ENCODE measurements at places on chromosomes 4 and X. TPM values are rescaled to one million over a fixed set of nuclear protein-coding genes. Genes with fewer than 3 reads are reported as not detected.

GRCh38 chr4:138301536-138301935 is 59.4 kb upstream of the SLC7A11 start:
- no peak for DNase-seq

GRCh38 chr4:53775381-53775780 is 184.1 kb upstream of the LNX1 start:
- no peak for DNase-seq

GRCh38 chrX:154719132-154719675 is 31.7 kb downstream of the GAB3 start:
- DNase-seq = no peak

DNA sequence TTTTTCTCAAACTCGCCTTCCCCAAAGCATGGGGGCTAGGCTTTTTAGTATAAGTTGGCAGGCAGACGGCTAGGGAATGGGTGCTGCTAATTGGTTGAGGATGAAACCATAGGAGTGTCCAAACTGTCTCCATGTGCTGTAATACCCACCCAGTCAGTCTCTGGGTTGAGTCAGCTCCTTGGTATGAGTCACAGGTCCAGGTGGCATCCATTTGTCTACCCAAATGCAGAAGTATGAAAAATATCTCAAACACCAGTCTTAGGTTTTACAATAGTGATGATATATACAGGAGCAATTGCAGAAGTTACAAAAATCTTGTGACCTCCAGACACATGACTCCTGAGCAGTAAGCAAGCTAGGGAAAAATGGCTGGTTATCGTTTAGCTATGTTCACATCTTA is 27.4 kb upstream of the CCSER1 start:
- no peak for DNase-seq

GRCh38 chr4:39527296-39528060 is at the start of gene UGDH:
Gene UGDH (minus strand): TSS chr4:39527439. CDS start chr4:39521512, 5,927 bp downstream.
- peak; percentile 94 for DNase-seq

GRCh38 chr4:172786039-172786792 is 382.4 kb upstream of the GALNT7 start:
- DNase-seq = no peak

GRCh38 chr4:78059524-78059889 is 2.4 kb downstream of the FRAS1 start:
- DNase-seq = no peak

DNA sequence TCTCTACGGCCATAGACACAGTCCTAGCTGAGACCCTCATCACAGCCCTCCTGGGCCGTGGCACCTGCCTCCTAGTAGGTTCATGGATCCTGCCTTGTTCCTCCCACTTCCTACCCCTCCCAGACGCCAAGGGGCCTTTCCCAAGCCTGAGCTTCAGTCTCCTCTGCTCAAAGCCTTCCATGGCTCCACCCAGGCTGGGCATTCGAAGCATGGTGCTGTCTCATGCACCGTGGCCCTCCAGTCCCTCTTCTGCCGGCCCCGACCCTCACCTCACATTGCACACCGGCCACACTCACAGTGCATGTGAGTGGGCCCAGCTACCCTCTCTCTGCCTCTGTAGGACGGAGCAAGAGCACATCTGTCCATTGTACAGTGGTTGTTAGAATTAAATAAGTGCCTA is 21.7 kb upstream of the KIAA0232 start:
- DNase-seq = no peak

GRCh38 chr4:56289934-56290333 is 97.4 kb downstream of the AASDH start:
- no peak for DNase-seq

GRCh38 chr4:74950200-74950599 is 17.3 kb downstream of the PARM1 start:
- DNase-seq = no peak

DNA sequence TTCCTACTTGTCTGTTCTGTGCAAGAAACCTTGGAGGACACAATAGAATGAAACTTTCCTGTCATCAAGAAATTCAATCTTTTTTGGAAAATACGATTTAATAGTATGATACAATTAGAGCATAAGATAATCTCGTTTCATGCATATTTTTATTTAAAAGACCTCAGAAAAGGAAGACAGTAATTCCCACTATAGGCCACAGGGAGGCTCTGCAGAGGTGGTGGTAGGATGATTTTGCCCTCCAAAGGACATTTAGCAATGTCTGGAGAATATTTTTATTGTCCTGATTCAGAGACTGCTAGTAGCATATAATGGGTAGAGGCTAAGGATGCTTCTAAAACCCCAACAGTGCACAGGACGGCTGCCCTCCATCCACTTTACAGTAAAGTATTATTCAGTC is 68.7 kb downstream of the PAK3 start:
- no peak for DNase-seq

GRCh38 chrX:53286171-53286570 is 4.8 kb upstream of the IQSEC2 start:
- no peak for DNase-seq

DNA sequence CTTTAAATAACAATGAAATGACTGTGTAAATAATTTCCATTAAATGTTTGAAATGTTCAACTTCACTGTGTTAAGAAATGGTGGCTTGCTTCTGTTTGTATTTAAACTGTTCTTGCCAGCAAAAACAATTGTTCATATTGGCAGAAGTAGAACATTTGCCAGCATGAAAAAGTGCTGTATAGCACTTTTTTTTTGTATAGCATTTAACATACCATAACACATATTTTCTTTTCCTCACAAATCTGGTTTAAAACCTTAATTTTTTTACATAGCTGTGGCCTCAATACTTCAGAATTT is 94.1 kb downstream of the COX18 start:
- no peak for DNase-seq

DNA sequence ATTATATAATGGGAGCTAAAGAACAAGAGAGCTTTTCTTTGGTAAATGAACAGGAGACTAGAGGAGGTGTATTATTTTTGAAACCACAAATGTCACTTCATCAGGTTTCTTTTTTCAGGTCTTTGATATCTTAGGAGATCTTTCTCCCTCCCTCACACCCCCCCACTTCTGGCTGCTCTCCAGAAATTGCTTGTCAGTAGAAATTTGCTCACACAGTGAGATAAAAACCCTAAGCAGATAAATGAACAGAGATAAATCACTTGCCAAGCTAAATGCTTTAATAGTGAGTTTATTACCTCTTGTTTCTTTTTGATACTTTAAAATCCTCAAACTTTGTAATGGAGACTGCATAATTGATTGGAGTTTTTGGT is 421.2 kb upstream of the TENM3 start:
- DNase-seq = no peak

UGT2A3 gene
- not detected for polyA plus RNA-seq

DNA sequence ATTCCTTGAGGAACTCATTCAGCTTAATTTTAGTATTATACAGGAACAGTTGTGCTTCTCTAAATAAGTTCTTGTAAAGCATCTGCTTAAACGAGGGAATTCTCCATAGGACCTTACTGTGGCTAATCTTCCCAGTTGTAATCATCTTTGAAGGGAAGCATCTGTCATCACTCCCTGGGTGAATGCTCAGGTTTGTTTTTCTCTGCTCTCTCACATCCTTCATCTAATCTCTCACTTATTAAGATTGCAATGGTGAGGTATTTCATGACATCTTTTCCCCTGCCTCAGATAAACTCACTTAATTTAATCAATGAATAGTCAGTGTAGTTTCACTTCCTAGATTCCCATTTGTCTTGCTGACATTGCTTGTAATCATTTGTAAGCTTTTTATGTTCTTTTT is 121.8 kb upstream of the ADAMTS3 start:
- no peak for DNase-seq

DNA sequence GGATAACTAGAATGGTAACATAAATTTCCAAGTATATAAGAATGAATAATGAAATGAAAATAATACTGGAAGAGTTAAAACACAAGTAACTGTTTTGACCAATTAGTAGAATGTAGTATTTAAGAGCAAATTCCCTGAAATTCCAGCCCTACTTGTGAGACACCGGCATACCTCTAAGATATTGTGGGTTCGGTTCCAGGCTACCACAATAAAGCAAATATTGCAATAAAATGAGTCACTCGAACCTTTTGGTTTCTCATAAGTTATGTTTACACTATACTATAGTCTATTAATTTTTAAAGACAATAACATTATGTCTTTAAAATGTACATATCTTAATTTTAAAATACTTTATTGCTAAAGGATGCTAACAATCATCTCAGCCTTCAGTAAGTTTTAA is 15.2 kb upstream of the IQCM start:
- no peak for DNase-seq

GRCh38 chrX:70231666-70232065 is 2.8 kb upstream of the AWAT1 start:
- no peak for DNase-seq

DNA sequence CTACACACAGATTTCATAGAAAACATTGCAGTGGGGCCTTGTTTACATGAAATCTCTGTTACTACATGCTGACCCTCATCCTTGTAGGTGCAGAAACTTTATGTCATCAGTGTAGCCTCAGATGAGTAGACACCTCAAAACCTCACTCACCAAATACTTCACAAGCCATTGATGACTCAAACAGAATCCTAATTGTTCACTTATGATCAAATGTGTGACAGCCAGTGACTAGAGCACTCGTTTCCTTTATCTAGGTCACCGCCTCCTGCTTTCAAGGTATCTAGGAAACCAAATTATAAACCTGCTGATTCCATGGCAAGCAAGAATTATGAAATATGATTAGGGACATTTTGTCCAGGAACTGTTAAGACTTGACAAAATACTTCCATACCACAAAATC is 255.8 kb upstream of the GPRIN3 start:
- DNase-seq = no peak

DNA sequence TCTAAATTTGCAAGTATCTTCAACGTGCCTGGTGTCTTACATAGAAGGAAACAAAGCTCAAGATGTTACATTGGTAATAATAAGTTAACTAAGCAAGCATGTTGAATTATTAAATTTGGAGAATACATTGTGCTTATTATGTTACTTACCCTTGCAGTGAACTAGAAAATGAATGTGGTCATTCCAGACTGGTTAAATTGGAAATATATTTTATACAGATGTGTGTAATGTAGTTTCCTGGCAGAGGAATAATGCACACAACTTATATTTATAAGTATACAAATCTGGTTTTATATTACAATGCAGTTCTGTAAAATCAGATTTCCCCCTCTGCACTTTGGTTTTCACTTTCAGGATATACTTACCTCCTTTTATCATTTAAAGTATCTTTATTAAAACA is 159.9 kb upstream of the SLIT2 start:
- no peak for DNase-seq

NKX1-1 gene
- not detected for polyA plus RNA-seq

IL1RAPL2 gene
- 2.6 TPM for polyA plus RNA-seq

- no peak for DNase-seq
Observed at GRCh38 chr4:32119907-32120306, 1399.7 kb downstream of the PCDH7 start.

GRCh38 chrX:15576019-15576418 is 24.7 kb downstream of the ACE2 start:
- no peak for DNase-seq

DNA sequence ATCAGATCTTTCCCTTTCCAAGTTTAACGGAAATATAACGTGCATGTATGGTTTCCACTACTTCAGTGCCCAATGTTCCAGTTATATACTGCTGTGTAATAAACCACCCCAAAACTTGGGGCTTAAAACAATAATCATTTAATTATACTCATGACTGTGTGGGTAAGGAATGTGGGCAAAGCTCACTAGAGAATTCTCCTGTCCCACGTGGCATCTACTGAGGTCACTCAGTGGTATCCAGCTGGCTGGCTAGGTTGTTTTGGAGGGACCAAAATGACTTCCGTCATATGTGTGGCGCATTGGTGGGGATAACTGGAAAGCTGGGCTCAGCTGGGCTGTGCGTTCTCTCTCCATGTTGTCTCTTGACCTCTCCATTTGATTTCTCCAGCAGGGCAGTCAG is 18.5 kb downstream of the ZCCHC18 start:
- no peak for DNase-seq

- no peak for DNase-seq
Observed at GRCh38 chrX:102745857-102746584, 25.5 kb downstream of the GPRASP3 start.

DNA sequence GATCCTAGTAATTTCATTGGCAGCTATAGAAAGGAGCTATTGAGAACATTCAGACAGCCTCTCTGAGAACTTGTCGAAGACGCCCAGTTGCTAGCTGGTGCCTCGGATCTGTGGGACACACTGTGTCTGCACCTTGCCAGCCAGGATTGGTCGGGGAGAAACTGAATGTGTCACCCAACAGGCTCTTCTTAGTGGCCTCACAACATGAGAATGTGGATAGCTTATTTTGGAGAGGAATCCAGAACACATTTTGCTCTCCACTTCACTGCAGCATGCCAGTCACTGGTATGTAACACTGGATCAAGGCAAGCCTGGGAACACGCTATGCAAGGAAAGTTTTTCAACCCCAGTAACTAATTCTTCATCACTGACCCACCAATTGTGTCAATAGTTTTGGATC is 89.5 kb upstream of the TRPC3 start:
- DNase-seq = no peak

MAGEB2 gene
- polyA plus RNA-seq = not detected

GRCh38 chrX:124827258-124827845 is 481.0 kb downstream of the SH2D1A start:
- DNase-seq = no peak

- no peak for DNase-seq
Observed at GRCh38 chr4:17336524-17336961, 175.3 kb downstream of the QDPR start.

DNA sequence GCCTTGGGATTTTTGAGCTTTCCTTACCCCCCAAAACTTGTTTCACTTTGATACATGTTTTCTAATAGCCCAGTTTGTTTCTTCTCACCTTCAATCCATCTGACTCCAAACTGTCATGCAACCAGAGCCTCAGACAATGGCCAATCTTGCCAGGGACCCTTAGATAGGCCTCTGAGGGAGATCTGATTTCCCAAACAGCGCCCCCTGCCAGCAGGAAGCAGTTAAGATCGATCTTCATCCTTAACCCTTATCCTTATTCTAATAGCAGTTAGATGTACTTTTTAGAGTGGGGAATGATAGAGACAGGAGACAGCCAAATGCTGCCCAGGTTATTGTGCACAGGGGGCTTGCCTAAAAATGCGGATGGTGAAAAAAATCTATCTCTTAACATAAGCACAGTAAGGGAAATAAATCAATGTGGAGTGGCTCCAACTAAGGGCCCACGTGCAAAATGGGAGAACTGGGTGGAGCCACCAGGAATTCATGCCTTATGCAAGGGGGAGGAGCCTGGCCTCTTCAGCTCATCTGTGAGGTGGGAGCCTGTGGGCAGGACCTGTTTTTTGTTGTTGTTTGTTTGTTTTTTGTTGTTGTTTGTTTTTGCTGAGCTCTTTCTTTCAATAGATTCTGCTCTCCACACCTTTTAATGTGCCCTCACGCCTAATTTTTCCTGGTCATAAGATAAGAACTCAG is 833.6 kb upstream of the AGA start:
- no peak for DNase-seq

- DNase-seq = no peak
Observed at GRCh38 chr4:82919386-82919785, 18.9 kb downstream of the THAP9 start.

DNA sequence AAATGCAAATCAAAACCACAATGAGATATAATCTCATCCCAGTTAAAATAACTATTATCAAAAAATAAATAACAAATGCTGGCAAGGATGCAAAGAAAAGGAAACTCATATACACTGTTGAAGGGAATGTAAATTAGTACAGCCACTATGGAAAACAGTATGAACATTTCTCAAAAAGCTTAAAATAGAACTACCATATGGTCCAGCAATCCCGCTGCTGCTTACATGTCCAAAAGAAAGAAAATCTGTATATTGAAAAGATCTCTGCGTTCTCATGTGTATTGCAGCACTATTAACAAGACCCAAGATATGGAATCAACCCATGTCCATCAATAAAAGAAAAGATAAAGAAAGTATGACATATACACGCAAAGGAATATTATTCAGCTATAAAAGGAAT is 3.0 kb upstream of the NAP1L2 start:
- no peak for DNase-seq

All from forelimb muscle (tissue), 1 donor.